ENCODE measurements at places on chromosomes 6 and 20.
A peak's percentile ranks its signal among the peaks of the same experiment; 100 is the strongest.

GRCh38 chr20:227439-228105 is 514 bp downstream of the DEFB129 start:
- no peak for DNase-seq

DNA sequence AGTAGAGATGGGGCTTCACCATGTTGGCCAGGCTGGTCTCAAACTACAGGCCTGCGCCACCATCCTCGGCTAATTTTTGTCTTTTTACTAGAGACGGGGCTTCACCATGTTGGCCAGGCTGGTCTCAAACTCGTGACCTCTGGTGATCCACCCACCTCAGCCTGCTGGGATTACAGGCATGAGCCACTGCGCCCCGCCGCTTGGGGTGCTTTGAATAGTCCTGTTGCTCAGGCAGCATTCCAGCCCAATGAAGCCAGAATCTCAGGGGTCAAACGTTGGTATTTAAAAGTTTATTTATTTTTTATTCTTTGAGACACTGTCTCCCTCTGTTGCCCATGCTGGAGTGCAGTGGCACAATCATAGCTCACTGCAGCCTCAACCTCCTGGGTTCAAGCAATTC is 11.3 kb downstream of the MOCS3 start:
- DNase-seq, result no peak

GRCh38 chr6:37827603-37828265 is 8.2 kb downstream of the ZFAND3 start:
- no peak for DNase-seq

DNA sequence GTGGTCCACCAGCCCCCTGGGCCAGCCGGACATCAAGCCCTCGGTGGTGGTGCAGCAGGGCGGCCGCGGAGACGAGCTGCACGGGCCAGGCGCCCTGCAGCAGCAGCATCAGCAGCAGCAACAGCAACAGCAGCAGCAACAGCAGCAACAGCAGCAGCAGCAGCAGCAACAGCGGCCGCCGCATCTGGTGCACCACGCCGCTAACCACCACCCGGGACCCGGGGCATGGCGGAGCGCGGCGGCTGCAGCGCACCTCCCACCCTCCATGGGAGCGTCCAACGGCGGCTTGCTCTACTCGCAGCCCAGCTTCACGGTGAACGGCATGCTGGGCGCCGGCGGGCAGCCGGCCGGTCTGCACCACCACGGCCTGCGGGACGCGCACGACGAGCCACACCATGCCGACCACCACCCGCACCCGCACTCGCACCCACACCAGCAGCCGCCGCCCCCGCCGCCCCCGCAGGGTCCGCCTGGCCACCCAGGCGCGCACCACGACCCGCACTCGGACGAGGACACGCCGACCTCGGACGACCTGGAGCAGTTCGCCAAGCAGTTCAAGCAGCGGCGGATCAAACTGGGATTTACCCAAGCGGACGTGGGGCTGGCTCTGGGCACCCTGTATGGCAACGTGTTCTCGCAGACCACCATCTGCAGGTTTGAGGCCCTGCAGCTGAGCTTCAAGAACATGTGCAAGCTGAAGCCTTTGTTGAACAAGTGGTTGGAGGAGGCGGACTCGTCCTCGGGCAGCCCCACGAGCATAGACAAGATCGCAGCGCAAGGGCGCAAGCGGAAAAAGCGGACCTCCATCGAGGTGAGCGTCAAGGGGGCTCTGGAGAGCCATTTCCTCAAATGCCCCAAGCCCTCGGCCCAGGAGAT is 1.0 kb downstream of the POU3F2 start:
- peak; percentile 21 for DNase-seq

DNA sequence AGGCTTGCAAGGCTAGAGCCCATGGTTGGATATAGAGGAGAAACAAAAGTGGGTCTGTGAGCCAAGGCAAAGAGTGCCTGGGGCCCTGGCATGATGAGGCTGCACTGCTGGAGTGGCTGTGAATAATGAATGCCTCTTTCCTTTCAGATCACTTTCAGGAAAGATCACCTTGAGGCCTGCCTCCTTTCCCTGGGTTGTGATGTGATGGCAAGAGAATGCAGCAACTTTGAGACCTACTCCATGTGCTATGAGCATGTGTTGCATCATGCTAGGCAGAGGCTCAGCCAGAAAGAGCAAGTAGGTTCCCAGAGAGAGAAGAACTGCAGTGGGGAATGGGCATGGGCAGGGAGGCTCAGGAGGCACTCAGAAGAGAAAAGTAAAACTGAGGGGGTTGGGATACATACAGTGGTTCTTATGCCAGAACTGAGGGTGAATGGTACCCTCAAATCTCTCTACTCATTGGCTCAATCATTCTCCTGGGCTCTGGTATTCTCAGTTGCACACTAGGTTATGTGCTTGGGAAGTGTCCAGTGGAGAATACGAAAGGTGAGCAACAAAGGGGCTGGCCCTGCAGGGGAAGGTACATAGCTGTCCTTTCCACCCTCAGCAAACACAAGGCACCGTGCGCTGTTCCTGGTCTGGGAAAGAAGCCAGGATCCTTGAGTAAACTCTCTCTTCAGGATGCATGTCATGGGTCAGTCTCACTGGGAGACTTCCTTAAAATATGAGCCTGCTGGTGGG is 45.9 kb downstream of the CD164 start:
- DNase-seq, result no peak

GRCh38 chr20:36467076-36467999 is 74.0 kb upstream of the MYL9 start:
- DNase-seq, result peak; percentile 60

GRCh38 chr6:163354761-163355425 is 59.6 kb upstream of the QKI start:
- no peak for DNase-seq

- no peak for DNase-seq
These were observed 103.0 kb upstream of the ARID1B start for GRCh38 chr6:156674197-156674596.

DNA sequence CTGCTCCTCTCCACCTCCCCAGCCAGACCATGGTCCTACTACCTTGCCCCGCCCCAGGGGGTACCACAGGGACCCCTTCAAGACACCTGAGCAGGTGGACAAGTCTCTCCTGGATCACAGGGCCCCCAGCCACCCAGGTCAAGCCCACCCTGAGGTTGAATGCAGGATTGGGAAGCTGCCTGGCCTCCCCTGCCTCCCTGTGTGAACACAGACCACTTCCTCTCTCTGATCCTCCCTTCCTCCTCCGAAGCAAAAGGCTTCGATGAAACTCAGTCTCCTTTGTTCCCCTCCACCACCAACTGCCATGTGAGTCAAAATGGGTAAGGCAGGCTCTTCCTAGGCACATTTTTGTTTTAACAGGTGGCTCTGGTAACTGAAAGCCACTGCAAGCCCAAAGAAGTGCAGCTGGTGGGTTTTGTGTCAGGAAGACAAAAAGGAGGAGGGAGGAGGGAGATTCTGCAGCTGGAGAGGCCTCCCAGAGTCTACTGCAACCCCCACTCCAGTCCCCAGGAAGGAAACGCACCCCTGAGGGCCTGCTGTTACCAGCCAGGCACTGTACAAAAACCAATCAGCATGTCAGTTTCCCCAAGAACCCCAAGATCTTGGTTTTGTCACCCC is 5.4 kb downstream of the ADA start:
- DNase-seq, result no peak

GRCh38 chr6:2885967-2886735 is 17.0 kb downstream of the SERPINB9 start:
- DNase-seq, result no peak

- peak; percentile 69 for DNase-seq
These were observed 22.3 kb downstream of the MARCKS start for GRCh38 chr6:113879186-113880096.

DNA sequence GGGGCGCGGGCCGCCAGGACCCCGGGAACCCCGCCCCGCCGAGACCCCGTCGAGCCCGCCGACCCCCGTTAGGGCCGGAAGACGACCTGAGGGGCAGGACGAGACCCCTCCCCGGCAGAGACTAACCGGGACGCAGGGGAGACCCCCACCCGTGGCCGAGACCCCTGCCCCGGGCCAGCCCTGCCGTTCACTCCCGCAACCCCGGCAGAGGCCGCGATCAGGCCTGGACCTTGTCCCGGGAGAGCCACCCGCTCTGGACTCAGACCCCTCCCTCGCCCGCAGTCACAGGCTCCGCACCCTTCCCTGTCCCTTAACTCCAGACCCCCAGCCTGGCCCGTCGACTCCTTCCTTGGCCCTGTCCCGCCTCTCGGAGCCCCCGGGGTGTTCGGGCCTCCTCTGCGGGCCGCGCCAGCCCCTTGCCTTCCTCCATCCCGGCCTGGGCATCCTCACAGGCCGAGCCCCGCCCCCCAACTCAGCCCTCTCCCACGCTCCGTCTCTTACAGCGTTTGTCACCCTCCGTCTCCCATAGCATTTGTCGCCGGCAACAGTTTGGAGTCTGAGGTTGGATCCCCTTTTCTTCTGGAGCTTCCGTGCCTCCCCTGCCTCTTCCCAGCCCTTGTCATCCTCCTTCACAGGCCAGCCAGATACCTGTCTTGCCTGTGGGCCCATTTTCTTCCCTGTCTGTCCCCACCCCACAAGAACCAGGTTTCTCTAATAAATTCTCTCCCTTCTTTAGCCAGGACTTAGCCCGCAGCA is 569 bp downstream of the TCEA2 start:
- DNase-seq, result no peak

- no peak for DNase-seq
These were observed 49.9 kb upstream of the TMEM30A start for GRCh38 chr6:75334266-75335040.

- peak; percentile 55 for DNase-seq
These were observed 27.5 kb downstream of the RSPH3 start for GRCh38 chr6:158972241-158973233.

DNA sequence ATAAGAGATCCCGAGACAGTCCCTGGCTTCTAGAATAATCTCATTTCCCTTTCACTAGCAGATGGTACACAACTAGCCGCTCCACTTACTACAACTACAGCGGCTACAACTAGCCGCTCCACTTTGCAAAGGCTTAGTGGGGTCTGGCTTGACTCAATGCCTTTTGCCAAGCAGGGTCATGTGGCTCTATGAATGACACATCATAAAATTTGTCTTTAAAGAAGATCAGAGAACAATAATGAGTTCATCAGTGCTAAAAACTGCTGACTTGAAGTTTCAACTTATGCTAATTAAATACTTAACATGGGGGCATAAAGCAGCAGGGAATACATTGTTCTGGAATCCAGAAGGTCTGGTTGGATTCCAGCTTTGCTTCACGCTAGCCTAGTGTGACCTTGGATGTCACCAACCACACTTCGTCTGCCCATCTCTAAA is 2.0 kb upstream of the MICAL1 start:
- no peak for DNase-seq

DNA sequence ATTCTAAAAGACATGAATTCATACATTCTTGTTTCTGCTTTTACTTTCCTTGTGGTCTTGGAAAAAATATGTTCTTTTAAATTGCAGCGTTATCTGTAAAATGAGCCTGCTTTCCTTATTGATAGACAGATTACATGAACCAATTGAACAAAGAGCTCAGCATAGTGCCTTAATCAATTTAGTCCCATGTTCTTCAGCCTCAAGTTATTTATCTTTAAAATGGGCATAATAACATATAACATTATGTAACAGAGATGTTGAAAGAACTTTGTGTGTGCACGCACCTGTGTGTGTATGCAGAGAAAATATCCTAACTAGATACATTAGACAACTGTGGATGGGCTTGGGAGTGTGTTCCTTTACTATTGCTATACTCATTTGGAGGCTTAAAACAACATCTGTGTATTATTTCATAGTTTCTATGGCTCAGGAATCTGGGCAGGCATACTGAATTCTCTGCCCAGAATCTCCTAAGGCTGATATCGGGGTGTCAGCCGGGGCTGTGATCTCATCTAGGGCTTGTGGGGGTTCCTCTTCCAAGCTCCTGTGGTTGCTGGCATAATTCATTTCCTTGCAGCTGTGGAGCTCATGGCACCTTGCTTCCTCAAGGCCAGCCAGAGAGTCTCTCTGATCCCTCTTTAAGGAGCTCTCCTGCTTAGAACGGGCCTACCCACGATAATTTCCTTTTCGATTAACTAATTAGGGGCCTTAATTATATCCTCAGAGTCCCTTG is 194.1 kb downstream of the ARID1B start:
- DNase-seq, result no peak

GRCh38 chr20:6083926-6084325 is 30.1 kb upstream of the LRRN4 start:
- DNase-seq, result no peak

DNA sequence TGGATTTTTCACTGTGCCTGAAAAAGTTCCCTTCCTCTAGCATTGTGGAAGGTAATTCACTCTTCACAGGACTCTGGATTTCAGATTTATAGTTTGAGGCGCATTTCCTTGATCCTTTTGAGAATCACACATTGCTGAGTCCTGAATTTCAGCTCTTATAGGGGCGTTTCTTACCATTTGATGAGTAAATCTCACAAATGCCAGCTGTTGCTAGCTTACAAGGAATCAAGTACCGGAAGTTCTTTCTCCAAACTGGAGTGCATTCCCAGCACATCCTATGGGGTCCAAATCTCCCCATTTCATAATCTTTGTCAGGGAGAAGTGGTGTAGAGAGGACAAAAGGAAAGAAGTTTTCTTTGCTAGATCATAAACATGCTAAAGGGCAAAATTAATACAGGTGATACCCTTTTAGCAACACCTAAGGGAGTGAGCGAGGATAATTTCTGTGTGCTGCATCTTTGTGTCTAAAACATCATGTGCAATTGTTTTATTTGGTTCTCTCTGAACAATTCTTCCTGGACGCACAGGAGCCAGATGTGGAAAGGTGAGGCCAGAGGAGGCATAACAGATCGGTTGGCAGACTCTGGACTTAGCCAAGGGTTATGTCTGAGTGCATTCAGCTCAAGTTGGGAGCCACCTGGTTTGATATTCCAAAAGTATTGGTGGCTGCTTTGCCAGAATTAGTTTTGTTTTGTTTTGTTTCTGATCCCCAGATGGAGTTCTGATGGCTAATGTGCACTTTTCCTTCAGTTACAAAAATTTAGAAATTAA is 37.4 kb upstream of the EYA2 start:
- DNase-seq, result no peak

DNA sequence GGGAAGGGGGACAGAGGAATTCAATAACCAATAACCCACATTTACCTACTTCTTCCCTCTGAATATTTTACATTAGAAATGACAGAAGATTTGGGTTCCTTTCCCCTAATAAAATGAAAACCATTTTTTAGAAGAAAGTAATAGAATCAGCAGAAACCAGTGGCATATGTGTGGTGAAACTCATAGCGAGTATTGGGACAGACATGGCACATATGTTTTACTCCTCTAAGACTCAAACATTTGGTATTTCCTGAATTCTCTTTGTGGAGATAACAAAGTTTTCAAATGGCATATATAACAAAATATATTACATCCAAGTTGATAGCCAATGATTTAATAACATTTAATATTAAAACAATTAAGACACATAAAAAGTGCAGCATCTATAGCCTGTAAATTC is 12.9 kb upstream of the BEND3 start:
- DNase-seq, result no peak

DNA sequence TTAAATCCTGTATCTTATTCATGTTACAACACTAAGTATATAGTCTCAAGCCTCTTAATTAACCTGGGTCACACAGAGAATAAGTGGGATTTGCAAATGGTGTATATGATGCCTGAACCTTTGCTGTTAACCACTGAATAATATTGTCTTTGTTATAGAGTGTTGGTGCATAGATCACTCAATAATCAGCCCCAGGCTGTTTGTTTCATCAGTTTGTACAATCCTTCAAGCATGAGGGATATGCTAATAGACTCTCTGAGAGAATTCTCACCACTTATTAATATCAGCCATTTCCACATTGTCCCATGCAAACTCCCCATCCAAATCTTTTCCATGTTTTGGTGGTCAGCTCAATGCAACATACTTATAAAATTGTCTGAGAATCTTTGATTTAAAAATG is 21.7 kb downstream of the OR2B6 start:
- DNase-seq, result no peak
